ENCODE measurements at places on chromosomes 11 and 22.

DNA sequence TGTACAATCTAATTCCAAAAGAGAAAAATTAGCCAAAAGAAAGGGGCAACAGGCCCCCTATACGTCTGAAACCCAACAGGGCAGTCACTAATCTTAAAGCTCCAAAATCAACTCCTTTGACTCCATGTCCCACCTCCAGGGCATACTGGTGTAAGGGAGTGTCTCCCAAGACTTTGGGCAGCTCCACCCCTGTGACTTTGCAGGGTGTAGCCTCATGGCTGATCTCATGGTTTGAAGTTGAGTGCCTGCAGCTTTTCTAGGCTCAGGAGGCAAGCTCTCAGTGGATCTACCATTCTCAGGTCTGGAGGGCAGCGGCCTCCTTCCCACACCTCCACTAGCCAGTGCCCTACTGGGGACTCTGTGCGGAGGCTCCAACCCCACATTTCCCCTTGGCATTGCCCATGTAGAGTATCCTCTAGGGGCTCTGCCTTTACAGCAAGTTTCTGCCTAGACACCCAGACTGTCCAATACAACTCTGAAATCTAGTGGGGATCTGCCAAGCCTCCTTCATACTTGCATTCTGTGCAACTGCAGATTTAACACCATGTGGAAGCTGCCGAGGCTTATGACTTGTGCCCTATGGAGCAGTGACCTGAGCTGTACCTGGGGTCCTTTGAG is 94.5 kb downstream of the TRIM29 start:
- no peak for DNase-seq

GRCh38 chr11:130652671-130653335 is 204.4 kb downstream of the ADAMTS15 start:
- DNase-seq = no peak

GRCh38 chr11:97309291-97309690 is 919.5 kb downstream of the JRKL start:
- DNase-seq = no peak

DNA sequence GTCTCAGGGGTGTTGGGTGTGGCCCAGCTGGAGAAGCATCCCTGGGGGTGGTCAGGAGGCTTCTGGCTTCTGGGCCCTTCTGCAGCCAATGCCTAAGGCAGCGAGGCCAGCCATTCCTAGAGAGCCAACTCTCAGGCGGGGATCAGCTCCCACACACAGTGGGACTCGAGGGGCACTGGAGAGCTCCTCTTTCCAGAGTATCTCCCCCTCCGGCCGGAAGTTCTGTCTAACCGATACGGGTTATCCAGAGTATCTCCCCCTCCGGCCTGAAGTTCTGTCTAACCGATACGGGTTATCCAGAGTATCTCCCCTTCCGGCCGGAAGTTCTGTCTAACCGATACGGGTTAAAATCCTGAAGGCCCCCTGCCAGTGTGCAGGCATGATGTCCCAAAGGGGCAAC is 71.2 kb upstream of the B3GAT1 start:
- DNase-seq = no peak

DNA sequence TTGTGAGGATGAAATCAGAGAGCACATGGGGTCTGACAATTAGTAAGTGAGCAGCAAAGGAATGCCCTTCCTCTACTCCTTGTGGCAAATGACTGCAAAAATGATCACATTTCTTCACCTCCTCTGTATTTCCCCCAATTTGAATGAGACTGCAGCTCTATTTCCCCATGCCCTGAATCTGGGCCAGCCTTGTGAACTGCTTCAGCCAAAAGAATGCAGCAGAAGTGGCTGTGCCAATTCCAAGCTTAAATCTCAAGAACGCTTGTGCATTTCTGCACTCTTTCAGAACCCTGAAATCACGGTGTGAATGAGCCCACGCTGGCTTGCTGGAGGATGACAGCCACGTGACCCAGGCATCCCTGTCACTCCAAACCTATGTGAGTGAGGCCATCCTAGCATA is 9.9 kb downstream of the SLC43A3 start:
- DNase-seq = no peak

- no peak for DNase-seq
Measured at GRCh38 chr11:91796999-91797398, 427.6 kb upstream of the FAT3 start.
